ENCODE measurements at places on chromosomes 13 and 19.

GRCh38 chr19:21604351-21604926 is 99.0 kb downstream of the ZNF429 start:
- peak; percentile 5 for DNase-seq

GRCh38 chr19:13597640-13598039 is 91.4 kb upstream of the CACNA1A start:
- peak; percentile 76 for DNase-seq

DNA sequence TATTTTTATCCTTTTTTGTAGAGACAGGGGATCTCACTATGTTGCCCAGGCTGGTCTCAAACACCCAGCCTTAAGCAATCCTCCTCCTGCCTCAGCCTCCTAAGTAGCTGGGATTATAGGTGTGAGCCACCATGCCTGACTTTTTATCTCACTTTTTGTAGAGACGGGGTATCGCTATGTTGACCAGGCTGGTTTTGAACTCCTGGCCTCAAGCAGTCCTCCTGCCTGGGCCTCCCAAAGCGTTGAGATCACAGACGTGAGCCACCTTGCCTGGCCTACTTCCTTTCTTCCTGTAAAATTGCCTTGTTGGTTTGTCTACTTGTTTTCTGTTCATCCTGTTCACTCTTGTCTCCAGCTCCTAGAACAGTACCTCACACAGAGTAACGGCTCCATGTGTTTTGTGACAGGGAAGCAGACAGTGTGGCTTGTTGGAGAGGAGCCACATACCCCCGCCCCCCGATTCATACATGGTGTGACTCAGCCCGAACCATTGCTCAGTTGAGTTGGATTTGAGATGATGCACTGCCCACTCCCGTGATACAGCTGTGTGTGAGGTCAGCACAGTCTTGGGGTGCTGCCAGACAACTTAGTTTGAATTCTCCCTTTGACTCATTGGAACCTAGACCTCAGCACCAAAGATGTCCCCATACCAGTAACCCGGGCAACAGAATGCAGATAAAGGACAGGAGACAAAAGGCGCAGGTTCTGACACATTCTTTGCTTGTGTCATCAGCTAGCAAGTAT is 34.2 kb downstream of the GPR42 start:
- DNase-seq = peak; percentile 98

DNA sequence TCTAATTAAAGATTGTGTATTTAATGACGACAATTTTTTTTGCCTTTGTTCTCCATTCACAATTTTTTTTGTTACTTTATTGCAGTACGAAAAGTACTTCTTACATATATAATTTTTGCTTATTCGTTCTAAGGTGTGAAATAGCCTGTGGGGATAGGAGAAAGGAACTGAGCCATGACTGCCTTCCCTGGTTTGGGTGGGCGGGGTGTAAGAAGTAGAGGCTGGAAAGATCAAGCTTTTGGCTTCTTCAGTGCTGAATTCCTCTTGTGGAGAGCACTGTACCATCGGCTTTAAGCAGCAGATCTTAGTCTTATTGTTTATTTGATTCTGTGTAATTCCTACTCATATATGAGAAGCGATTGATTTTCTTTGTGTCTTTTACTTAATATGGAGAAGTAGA is 115.8 kb downstream of the NBEA start:
- DNase-seq = no peak

DNA sequence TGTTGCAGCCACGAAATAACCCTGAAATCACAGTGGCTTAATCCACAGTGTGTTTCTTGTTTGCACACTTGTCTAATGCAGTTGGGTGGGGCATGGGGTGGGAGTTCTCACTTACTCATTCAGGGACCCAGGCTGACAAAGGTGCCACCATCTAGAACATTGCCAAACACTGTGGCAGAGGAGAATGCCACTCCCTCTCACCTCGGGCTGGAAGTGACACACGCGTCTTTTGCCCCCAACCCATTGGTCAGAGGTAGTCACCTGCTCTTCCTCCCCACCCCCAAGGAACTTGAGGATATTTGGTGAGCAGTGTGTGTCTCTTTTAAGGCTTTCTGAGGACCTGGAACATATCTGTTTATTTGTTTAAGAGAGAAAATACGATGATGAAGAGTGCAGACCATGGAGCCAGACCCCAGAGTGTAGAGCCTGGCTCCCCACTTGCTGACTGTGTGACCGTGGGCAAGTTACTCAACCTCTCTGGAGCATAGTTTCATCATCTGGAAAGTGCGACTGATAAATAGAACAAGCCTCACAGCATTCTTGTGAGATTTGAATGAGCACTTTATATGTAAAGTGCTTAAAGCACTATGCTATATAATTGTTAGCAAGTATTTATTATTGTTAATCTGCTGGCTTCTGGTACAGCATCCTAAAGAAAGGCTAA is 17.4 kb downstream of the GPR183 start:
- DNase-seq = no peak

- DNase-seq = no peak
Measured at GRCh38 chr13:112891477-112892401, 77.3 kb upstream of the MCF2L start.

- DNase-seq = no peak
Measured at GRCh38 chr19:19420570-19421298, 15.3 kb downstream of the GATAD2A start.

DNA sequence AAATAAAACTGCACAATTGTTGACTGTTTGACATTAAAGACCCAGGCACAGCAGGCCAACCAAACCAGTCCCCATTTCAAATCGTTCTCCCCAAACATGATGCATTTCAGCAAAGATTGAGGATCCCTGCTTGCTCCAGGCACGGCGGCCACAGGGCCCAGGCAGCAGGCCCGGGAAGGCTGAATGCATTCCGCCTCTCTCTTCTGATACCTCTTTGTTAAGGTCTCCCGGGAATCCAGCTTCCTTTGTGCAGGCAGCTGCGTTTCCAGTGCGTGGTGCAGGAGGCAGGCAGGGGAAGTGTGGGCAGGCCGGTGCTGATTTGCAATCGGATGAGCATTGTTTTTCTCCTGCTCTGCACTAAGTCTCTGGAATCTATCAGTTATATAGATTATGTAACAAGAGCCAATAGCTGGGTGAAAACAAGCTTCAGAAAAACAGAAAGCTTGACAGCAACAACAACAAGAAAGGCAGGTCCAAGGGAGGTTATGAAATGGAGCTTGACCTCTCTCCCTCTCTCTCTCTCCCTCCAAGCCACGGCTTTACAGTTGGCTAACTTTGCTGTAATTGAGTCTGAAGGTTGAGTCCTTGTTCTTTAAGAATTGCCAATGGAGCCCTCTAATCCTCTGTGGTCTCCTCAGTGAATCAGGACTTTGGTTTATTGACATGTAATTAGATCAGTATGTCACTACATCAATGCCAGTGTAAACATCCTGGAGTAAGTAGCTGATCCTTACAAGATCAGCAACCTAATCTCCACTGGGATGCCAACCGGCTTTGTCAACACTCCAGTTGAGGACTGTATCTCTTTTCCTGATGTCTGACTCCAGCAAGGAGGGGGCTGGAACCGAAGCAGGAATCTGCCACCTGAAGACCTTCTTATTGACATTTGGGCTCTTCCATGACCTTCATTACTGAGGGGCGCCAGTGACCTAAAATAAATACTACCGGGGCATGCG is 338.0 kb downstream of the TEX29 start:
- no peak for DNase-seq

- DNase-seq = no peak
Measured at GRCh38 chr13:112688560-112689302, 1.1 kb upstream of the ATP11A start.

GRCh38 chr19:19651076-19651475 is 7.6 kb upstream of the GMIP start:
- no peak for DNase-seq

GRCh38 chr13:48478391-48478790 is 54.5 kb downstream of the RCBTB2 start:
- DNase-seq = peak; percentile 58

DNA sequence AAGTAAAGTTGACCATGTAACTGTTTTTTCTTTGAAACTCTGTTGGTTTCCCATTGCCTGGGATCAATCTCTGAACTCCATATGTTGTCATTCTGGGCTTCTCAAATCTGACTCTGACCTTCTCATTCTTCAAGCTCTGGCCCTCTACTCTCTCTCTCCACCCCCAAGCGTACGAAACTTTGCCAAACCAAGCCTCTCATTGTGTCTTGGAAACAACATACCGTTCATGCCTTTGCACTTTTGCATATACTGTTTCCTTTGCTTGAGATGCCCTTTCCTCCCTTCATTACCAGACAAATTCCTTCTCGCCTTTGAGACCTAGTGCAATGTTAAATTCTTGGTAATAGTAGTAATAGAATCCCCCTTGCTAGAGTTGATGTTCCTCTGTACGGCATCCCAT is 113.7 kb downstream of the OLFM4 start:
- no peak for DNase-seq

- no peak for DNase-seq
Measured at GRCh38 chr19:2282062-2282861, at the start of gene PEAK3. PEAK3 (minus strand) TSS chr19:2282175; CDS start chr19:2280931, 1,244 bp downstream.

DNA sequence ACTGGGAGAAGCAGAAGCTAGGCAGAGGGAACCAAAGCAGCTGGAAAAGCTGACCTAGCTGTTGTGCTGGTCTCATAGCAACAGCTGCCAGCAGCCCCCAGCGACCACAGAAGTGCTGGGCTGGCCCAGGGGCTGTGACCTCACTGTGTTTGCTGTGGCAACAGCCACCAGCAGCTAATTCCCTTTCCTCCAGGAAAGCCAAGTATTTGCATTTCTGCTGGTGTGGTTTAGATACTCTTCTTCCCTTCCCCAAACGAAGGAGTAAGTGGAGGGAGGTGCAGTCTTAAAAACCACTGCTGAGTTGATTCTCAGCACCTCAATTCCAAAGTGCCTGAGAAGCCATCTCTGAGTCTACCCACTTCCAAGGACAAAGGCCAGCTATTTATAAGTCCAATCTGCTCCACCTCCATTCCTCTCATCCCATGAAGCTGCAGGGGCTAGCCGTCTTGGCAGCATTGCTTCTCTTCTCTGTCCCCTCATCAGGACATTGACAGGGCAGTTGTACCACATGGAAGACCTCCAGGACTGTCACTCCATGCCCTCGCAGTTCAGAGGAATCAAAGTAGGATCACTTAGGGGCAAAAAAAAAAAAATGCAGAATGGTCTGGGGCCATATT is 11.5 kb upstream of the CCDC97 start:
- peak; percentile 77 for DNase-seq

GRCh38 chr19:5093948-5094718 is 125.2 kb downstream of the KDM4B start:
- no peak for DNase-seq

DNA sequence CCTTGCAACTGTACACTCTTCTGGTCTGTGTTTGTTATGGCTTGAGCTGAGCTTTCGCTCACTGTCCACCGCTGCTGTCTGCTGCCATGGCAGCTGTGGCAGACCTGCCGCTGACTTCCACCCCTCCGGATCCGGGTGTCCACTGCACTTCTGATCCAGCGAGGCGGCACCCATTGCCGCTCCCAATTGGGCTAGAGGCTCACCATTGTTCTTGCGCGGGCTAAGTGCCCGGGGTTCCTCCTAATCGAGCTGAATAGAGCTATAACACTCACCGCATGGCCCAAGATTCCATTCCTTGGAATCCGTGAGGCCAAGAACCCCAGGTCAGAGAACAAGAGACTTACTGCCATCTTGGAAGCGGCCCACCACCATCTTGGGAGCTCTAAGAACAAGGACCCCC is 2.2 kb upstream of the PSMC4 start:
- no peak for DNase-seq

GRCh38 chr13:94917824-94918223 is 205.5 kb upstream of the SOX21 start:
- no peak for DNase-seq

DNA sequence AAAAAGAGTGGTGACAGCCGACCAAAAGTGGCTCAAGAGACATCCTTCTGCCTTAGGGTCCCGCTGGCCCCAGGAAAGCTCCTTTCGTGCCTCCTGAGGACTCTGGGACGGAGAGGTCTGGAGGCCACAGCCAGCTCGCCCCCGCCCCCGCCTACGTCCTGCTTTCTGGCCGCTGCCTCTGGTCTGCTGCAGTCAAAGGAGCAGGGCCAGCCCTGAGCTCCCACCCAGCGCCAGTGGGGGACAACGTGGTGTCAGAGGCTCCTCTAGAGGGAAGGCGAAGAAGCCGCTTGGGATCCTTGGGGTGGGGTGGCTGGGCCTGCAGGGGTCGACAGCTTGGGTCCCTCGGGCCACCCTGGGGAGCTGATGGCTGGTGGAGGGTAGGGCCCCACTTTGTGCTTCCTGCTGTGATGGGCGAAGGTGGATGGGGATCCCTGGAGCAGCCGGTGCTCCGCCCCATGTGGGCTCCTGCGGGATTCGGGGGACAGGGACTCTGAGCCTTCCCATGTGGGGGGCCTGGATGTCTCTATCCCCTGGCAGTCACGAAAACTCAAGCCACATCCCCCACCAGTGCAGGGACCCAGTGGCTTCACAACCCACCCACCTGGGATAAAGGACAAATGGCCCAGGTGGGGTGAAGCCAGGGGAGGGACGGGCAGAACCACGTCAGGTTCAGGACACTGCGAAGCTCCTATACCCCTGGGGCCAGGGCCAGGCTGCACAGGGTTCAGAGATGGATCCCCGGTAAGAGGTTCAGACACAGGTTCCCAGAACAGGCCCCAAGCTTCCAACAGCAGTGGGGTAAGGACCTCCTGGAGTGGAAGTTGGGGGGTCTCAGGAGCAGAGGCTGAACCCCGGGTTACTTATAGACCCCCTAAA is 9.0 kb upstream of the DIRAS1 start:
- DNase-seq = no peak

DNA sequence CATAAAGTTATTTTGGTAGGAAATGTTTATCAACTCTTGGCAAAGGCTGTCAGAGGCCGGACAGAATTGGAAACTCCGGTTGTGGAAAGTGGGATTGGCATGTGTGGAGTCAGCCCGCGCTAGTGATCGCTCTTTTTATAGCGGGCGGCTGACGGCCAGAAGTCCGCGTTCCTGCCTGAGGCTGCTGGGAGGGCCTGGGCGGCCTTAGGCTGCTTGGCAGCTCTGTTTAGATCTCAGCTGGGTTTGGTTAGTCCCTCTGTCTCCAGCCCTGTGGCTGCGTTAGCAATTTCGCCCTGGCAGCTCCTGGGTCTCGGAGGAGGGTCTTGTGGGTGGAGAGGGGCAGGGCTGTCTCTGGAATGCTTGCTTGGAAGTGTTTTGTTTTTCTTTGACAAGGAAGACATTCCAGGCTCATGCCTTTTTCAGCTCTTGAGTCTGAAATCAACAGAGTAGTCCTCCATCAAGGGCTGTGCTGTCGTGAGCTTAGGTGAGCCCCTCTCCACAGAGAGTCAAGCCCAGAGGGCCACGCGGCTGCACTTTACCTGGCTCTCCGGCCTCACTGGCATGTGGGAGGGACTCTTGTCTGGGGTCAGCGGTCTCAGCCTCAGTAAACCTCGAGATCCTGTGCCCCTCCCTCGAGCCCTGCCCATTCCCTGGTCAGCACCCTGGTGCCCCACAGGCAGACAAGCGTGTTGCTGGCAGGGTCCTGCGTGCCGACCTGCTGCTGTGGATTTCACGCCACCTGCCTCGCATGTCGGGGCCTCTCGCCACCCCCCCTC is 22.5 kb downstream of the DOT1L start:
- peak; percentile 97 for DNase-seq

DNA sequence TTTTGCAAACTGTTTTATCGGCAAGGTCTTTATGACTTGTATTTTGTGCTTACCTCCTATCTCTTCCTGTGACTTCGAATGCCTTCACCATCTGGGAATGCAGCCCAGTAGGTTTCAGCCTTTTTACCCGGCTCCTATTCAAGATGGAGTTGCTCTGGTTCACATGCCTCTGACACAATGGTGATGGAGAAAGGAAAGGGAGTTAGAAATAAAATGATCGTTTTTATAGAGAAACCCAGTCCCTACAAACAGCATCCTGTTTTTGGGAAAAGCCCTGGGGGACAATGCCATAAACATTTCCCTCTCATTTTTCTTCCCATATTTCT is 27.5 kb upstream of the SLC46A3 start:
- no peak for DNase-seq
